Frontal cortex (tissue), 4 donors: ENCODE measurements at places on chromosomes 11 and 22.

DNA sequence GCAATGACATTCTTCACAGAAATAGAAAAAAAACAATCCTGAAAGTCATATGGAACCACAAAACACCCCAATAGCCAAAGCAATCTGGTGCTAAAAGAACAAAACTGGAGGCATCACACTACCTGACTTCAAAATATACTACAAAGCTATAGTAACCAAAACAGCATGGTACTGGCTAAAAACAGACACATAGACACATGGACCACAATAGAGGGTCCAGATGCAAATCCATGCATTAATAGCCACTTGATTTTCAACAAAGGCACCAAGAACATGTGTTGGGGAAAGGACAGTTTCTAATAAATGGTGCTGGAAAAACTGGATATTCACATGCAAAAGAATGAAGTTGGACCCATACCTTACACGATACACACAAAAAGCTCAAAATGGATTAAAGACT, 27.9 kb upstream of the SMIM38 start:
- DNase-seq, result no peak

DNA sequence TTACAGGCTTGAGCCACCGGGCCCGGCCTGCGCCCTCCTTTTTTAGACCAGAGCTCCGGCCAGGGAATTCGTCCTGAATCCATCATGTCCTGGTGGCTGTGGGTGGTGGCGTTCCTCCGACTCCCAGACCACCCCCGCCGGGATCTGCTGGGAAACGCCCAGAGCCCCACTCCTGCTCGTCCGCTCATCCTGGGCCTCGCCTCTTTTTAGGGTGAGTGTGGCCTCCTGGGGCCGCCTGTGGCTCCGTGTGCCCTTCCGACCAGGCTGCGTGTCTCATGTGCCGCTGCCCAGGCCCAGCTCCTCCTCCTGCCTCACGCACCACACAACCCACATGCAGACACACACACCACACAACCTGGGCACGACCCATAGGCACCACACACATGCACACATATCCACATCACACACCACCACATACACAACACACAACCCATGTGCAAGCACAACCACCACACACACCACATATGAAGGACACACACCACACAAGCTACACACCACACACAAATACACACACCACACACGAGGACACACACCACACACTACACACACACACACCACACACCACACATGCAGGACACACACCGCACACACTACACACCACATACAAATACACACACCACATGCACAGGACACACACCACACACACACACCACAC, 946.2 kb downstream of the BRD1 start:
- no peak for DNase-seq

DNA sequence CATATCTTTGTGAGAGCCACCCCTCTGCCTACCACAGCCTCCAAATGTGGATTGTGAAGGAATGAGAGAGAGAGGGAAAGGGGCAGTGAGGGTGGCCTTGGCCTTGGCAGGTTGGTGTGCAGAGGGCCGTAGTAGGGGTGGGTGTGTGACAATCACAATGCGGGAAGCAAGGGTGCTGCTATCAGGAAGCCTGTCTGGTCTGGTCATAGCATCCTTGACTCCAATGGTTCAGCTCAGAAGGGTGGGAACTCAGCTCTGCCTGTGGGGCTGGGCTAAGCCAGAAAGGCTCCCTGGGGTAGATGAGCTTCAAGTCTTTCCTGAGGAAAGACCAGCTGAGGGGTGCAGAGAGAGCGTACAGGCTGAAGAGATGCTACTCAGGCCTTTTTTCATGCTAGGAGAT, 72.7 kb downstream of the RRM1 start:
- no peak for DNase-seq

- DNase-seq, result no peak
These were observed 16.3 kb downstream of the SPTY2D1 start for GRCh38 chr11:18617688-18618341.

DNA sequence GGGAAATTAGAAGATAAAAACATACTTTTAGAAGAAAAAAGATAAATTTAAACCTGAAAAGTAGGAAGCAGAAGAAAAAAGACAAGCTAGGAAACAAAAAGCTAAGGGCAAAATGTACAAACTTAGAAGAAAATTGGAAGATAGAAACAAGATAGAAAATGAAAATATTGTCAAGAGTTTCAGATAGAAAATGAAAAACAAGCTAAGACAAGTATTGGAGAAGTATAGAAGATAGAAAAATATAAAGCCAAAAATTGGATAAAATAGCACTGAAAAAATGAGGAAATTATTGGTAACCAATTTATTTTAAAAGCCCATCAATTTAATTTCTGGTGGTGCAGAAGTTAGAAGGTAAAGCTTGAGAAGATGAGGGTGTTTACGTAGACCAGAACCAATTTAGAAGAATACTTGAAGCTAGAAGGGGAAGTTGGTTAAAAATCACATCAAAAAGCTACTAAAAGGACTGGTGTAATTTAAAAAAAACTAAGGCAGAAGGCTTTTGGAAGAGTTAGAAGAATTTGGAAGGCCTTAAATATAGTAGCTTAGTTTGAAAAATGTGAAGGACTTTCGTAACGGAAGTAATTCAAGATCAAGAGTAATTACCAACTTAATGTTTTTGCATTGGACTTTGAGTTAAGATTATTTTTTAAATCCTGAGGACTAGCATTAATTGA, 1.0 kb downstream of the MALAT1 start:
- no peak for DNase-seq

DNA sequence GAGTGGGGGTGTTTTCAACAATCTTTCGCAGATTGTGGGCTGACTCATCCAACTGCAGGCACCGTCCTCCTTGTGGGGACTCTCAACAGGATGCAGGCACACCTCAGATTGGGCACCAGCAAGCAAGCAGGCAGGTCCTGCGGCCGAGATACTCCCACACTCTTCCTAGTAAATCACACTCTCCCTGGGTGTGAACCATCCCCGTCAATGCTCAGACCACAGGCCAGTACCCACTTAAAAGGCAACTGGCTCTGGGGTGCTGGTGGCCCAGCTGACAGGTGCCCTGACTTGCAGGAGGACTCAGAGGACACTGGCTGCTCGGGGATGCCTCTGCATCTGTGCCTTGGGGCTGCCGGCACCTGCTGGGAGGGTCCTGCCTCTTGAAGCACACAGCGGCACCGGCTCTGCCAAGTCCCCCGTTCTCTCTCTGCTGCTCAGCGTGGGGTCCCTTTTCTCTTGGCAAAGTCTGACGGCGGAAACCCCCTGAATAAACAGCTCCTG, 282.5 kb downstream of the CTTN start:
- no peak for DNase-seq

- DNase-seq, result no peak
These were observed 31.2 kb downstream of the IMMP1L start for GRCh38 chr11:31478223-31478590.

GRCh38 chr11:67303835-67304411, 593 bp downstream of the SSH3 start:
- DNase-seq, result no peak

DNA sequence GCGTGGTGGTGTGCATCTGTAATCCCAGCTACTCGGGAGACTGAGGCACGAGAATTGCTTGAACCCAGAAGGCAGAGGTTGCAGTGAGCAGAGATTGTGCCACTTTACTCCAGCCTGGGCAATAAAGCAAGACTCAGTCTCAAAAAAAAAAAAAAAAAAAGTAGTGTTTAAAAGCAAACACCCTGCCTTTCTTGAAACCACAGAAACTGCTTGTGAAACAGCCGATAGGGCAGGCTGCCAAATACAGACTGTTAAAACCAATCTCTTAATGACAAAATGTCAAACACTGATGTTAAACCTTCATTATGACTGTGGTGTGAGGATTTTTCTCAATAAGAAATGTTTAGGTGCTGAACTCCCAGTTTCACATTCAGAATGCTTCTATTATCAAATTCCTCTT, 27.3 kb downstream of the MARK2 start:
- DNase-seq, result no peak

DNA sequence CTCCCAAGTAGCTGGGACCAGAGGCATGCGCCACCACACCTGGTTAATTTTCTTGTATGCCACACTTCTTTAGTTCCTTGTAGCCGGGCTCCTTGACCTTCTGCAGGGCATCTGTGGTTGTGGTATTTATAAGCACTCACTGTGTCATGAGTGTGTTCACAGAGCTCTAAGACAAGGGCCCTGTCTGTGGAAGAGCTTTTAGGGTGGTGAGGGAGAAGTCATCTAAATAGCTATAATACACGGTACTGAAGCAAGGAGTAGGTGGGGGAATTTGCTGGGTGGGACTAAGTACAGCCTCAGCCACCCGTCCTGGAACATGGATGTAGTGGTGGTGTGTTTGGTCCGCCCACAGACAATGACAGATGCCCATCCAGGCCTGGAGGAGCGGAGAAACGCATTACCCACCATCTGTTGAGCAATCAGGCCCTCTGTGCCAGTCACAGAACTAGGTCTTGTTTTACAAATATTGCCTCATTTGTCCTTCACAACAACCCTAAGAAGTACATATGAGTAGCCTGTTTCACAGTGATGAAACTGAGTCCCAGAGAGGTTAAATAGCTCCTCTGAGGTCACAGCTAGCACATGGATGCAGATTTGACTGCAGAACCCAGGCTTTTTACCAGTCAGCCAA, 10.1 kb downstream of the ACO2 start:
- no peak for DNase-seq

GRCh38 chr11:133928628-133929059, 28.1 kb downstream of the IGSF9B start:
- no peak for DNase-seq

- DNase-seq, result no peak
These were observed 24.1 kb downstream of the OR10D3 start for GRCh38 chr11:124207102-124207792.

DNA sequence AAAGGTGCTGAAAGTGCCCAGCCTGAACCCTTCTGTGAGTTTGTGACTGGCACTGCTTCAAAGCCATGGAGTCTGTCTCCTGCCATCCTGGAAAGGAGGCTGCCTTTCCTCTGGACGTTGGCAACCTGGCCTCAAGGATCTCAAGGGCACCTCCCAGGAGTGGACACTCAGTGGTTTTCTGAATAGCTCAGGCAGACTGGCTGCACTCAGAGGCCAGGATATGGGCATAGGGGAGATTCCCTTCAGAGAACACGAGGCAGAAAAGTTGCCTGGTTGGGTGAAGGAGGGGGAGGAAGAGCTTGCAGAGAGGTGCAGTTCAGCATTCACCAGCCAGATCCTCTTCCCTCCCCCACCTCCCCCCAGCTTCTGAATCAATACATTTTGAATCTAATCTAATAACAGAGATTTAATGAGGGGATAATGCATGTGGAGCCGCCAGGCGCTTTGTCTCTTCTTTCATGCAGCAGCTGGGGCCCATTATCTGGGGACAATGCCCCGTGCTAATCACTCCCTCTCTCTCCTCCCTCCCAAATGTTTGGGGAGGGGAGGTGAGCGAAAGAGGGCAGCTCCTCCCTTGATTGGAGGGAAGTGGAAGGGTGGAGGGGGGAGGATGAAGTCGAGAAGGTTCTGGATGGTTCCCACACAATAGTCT, 17.7 kb downstream of the HTR3A start:
- no peak for DNase-seq

DNA sequence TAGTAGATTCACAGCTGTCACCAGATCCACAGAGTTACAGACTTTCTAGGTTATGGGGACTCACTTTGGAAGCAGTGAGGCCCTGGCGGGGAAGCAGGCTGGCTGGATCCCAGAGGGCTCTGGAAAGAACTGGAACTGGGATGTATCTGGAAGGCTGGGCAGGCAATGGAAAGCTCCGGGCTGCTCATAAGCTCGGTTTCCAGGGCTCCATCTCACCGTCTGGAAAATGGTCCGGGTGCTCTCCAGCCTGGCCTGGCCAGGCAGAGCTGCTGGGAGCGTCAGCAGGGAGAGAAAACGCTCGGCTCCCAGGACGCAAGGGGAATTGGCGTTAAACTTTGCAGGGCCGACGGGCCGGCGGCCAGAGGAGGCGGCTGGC, 335 bp upstream of the SEZ6L start:
- DNase-seq, result no peak

DNA sequence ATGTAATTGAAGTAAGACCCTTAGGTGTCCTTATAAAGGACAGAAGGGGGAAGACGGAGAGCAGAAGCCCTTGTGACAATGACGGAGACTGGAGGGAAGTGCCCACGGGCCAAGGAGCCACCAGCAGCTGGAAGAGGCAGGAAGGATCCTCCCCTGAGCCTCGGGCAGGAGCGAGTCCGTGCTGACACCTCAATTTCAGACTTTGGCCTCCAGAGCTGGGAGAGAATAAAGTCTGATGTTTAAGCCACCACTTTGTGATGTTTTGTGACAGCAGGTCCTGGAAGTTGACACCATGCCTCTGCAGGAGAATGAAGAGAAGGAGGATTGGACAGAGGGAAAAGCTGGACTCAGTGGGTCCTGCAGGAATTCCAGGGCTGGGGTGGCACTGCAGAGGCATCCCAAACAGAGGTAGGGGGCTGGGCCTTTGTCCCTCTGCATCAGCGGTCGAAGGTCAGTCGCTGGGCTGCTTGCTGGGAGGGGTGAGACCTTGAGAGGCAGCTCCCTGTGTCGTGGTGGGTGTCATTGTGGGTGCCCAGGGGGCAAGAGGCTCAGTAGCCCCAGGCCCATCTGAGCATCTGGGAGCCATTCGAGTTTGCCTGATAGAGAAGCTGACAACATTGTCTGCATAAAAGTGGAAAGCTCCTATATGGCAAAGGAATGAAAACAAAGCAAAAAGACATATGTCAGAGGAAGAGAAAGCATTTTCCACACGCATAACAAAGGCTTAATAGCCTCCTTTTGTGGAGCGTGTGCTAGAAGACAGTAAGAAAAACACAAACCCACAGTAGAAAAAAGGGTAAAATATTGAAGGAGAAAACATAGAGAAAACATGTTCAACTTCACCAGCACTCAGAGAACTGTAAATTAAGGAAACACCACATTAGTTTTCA, 68.8 kb downstream of the RTL6 start:
- no peak for DNase-seq

GRCh38 chr11:102047305-102047924, at the start of gene CFAP300:
TSS of gene CFAP300 (plus strand) at chr11:102047437. CDS start at chr11:102047471, 34 bp downstream.
- DNase-seq, result peak; percentile 76

- no peak for DNase-seq
These were observed 12.2 kb downstream of the ARAP1 start for GRCh38 chr11:72740060-72740424.

- DNase-seq, result no peak
These were observed 1470.8 kb upstream of the TENM4 start for GRCh38 chr11:80911666-80912065.

DNA sequence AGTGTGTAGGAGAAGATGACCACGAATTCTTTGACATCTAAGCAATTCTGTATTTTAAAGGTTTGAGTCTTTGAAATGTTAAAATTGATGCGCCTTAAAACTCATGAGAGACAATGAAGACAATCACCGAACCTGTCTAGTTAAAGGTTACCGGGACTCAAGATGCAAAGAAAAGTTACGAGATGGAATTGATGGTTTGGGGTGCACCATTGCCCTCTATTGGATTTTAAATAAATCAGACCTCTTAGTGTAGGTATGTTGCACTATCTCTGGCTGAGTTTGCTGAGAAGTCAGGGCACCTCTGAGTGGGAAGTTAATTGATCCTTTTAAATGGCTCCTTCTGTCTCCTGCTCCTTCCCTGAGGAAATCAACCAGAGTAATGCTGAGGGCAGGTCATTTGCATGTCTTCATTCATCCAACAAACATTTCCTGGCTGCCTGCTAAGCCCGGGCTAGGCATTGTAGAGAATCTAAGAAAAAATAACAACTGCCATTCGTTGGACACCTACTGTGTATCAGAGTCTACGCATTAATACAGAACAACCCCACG, 19.4 kb upstream of the TMA7B start:
- peak; percentile 25 for DNase-seq
